ENCODE measurements at places on chromosomes 11 and 22.

- DNase-seq = no peak
Measured at GRCh38 chr22:49365191-49365837, 462.4 kb downstream of the BRD1 start.

DNA sequence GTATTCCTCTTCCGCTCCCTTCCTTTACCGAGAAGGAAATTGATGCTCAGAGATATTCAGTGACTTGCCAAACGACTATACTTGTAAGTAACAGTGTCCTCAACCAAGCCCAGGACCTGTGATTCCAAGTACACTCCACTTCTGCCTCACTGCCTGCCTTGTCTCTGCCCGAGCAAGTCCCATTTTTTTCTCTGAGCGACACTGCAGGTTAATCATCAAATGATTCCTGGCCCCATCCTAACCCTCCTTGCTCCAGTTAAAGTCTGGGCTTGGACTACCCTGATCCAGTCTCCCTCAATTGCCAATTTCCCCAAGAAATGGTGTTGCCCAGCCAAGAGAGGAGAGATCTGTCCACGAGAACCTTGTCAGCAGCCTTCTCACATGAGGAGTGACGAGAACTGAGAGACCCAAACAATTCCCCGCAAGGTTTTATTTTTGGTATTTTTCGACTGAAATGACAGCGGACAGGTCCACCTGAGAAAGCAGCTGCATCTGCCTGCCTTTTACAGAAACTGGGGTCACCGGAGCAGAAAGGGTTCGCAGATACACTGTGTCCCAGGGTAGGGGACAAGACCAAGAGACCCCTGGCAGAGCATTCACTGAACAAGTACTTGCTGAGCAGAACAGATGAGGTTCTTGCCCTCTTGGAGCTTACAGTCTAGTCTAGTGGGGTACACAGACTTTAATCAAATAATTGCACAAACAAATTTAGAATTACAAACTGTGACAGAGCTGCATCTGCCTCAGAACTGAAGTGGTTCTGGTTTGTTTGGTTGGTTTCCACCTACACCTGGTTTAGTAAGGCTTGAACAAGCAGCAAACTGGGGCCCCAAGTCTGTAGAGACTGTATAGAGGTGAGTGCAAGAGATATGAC lies 11.4 kb downstream of the POU2AF1 start:
- DNase-seq = no peak

- no peak for DNase-seq
Measured at GRCh38 chr11:94823102-94823732, 55.1 kb downstream of the AMOTL1 start.

GRCh38 chr22:19050117-19050516 lies 72.1 kb downstream of the DGCR2 start:
- DNase-seq = no peak

GRCh38 chr11:95835768-95836488 lies 45.6 kb downstream of the CEP57 start:
- DNase-seq = peak; percentile 5

DNA sequence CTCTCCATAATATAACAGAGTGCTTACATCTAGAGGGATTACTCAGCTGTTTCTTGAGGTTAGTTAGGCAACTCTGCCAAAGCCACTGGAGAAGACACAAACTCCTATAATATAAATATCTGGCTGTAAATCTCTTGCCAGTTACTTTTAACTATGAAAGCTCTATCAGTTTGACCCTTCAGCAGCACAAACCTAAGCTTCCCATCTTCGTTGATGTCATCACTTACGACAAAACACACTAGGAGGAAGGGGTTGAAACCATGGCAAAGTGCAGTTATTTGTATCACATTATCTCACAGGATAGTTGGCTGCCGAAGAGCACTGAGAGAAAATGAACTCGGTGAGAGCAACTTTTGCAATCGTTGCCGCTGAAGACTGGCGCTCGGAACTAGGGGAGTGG lies 922.1 kb downstream of the OPCML start:
- no peak for DNase-seq

- no peak for DNase-seq
Measured at GRCh38 chr22:40951795-40952605, 822 bp downstream of the RBX1 start.

DNA sequence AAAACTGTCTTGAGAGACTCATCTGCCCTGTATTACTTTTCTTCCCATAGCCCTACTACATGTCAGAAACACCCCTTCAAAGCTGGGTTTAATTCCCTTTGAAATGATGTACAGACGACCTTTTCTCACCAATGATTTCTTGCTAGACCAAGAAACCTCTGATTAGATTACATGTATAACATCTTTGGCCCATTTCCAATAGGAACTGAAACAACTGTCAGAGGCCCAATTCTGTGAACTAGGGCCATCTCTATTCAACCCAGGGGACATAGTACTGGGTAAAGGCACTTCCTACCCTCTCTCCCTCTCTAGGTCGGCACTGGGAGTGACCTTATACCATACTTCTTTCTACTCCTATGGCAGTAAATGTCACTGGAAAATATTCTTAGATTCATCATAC lies 19.4 kb downstream of the NPAT start:
- no peak for DNase-seq

DNA sequence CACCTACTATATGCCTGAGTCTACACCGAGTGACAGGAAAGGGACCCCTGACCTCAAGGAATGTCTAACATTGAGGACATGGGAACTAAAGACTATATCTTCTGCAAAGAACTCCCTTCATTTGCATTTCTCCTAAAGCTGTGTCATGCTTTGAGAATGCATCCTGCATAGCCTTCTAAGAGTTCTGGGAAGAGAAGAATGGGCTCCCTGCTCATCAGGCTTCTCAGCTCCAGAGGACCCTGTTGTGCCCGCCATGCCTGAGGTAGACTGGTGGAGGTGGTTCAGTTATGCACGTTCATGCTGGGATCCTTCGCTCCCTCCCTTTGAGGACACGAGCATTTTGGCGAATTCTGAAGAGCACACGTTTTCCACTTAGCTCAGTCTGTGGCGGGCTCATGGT lies 63.3 kb downstream of the GRIK4 start:
- DNase-seq = no peak

DNA sequence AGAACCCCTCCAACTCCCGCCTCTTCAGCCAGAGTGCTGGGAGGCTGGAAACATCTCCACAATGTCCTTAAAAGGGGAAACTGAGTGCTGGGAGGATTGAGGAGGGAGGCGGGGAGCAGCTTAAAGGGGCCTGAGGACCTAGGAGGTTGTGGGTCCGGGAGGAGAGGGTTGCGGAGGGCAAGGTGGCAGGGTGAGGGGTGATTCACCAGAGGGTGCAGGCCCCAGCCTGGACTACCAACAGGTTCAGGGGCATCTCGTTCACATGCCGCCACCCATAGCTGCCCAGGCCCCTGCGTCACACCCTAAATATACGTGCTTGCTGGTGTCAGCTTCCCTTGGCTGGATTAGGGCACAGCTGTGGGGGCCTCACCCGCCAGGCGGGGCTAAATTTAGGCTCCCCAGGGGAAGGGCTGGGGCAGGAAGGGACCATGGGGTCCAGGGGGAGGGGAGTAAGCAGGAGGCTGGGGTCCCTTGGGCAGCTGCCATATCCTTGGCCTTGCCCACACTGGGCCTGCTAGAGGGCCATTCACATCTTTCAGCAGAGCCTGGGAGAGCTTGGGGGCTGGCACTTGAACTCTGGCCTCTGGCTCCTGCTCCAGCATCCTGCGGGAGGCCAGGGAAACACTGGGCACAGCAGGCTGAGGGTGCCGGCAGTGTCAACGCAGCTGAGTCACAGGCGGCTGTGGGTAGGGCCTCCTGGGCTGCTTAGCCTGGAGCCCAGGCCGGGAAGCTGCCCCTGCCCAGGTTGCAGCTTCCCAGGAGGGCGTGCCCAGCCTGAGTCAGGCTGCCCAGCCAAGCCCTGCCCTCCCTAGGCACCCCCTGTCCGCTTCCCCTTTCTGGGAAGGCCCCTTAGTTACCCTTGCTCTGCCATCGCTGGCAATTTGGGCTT lies 1.3 kb downstream of the EHBP1L1 start:
- DNase-seq = no peak

- DNase-seq = no peak
Measured at GRCh38 chr11:131928992-131929391, 558.6 kb downstream of the NTM start.

DNA sequence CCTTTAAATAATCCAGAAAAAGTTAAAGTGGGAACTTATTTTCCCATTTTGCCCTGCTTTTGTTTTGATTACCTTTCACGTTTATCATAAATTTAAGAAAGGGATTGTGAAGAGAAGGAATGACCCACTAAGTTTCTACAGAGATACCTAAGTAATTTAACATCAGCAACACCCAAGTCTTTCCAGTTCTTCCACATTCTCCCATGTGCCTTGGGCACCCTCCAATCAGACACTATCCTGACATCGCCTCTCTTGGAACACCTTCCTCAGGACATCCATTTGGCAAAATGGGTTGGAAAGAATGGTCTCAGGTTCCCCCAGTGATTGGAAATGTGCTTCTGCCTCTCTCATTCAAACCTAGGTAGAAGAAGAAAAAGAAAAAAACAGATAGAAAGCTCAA lies 6.3 kb downstream of the BBOX1 start:
- DNase-seq = no peak

DNA sequence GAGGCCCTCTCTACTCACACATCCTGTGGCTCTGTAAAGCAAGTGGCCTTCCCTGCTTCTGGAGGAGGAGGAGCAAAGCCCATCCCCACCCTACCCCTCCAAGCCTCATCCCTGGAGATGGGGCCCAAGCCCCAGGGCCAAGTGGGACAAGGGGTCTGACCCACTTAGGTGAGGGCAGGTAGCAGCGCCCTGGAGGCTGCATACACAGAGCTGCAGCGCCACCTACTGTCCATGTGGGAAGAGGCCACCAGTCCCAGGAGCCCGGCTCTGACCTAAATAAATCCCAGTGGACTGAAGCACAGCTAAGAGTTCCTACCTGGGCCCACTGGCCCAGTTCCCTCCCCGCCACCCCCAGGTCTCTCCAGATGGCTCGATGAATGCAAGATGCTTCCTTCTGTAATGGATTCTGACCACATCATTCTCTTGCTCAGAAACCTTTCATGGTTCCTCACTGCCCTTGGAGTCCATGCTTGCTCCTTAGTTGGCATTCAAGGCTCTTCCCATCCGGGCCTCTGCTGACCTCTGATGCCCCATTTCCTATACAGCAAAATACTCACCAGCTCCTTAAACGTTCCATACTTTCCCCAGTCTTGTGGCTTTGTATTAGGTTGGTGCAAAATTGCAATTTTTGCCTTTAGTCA lies 62.1 kb downstream of the THAP12 start:
- DNase-seq = peak; percentile 91

- DNase-seq = no peak
Measured at GRCh38 chr11:6608726-6609501, 3.1 kb downstream of the TAF10 start.

DNA sequence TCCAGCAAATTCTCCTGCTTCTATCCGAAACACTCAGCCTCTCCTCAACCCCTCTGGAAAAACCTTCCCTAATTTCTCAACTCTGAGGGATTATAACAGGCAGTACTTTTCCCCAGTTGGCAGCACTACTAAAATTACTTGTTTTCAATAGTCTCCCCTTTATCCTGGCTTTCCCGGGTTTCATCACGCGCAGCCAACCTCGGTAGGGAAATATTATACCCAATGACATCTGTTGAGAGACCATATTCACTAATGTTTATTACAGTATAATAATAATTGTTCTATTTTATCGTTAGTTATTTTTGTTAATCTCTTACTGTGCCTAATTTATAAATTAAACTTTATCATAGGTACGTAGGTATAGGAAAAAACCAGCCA lies 330 bp upstream of the POLD3 start:
- no peak for DNase-seq

GRCh38 chr11:109798521-109798920 lies 294.7 kb upstream of the ZC3H12C start:
- DNase-seq = no peak

DNA sequence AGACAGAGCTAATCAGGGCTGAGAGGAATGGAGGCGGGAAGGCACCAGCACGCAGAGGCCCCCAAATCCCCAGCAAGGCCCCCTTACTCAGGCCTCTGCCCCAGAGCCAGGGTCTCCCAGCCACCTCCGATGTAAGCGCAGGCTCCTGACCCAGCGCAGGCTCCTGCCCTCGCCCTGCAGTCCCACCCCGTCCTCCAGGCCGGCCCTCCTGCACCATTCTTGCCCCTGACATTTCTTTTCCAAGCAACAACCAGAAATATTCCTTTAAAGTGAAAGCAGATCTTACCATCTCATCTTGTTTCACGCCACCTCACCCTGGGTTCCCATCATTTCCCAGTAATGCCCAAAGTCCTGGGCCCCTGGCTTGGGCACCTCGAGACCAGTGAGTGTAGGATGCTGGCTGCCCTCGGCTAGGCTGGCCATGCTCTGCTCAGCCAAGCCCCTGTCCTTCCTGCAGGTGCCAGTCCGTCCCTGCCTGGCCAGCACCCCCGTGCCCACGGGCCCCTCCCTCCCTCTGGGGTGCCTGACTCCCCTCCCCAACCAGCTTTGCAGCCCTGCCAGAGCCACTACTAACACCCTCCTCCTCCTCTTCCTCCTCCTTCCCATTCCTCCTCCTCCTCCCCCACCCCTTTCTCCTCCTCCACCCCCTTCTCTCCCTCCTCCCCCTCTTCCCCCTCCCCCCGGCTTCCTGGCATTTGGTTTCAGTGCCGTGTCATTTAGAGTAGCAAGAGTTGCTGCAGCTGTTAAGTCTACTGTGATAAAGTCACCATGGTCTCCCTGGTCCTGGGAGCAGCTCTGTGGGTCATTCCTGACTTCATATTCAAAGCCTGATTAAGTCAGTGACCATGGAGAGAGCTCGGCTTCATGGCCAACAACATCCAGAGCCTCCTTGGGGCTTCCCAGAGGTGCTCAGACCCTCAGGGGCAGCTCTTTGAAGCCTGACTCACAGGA lies 78.7 kb downstream of the PIWIL3 start:
- DNase-seq = no peak

DNA sequence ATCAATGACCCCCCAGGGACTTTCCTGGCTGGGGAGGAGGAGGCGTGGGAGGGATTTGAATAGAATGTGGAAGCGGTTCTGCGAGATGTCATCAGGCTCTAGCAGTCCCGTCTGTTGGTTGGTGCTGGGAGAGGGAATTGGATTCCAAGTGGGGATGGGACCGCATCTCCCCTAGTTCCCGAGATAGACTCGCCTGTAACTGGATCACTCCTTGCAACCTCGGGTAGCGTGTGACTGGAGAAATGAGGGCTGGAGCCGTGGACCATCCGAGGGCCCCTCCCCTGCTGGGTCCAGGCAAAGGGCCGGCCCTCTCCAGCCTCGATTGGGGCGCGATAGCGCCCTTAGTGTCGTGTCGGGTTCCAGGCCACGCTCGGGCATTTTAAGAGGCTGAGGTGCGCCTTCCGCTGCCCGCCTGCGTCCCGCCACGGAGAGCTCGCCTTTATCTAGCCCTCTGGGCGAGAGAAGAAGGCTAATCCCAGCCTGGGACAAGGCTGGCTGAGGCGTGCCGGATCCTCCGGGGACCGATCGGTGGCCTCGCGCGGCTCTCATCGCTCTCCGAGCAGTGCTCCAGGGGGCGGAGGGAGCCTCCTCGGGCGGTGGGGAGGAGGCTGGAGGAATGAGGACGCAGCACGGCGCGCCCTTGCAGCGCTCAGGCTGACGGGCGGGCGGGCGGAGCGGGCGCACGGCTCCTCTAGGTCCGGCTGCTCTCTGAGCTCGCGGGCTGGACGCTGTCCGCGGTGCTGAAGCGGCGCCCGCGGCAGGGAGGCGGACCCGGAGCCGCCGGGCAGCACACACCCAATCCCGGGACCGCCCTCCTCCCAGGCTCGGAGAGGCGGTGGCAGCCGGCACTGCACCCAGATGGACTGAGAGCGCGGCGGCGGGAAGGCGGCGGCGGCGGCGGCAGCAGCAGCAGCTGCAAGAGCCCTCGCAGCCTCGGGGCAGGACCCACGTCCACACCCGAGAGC lies 107.8 kb downstream of the OSBP2 start:
- DNase-seq = peak; percentile 35

- DNase-seq = no peak
Measured at GRCh38 chr11:76782531-76783293, 444 bp upstream of the TSKU start.

- DNase-seq = no peak
Measured at GRCh38 chr11:128731041-128731663, 37.3 kb downstream of the FLI1 start.
